ENCODE measurements at places on chromosomes 5 and 9.

GRCh38 chr5:125657936-125658335, 765.3 kb upstream of the GRAMD2B start:
- DNase-seq, result no peak

DNA sequence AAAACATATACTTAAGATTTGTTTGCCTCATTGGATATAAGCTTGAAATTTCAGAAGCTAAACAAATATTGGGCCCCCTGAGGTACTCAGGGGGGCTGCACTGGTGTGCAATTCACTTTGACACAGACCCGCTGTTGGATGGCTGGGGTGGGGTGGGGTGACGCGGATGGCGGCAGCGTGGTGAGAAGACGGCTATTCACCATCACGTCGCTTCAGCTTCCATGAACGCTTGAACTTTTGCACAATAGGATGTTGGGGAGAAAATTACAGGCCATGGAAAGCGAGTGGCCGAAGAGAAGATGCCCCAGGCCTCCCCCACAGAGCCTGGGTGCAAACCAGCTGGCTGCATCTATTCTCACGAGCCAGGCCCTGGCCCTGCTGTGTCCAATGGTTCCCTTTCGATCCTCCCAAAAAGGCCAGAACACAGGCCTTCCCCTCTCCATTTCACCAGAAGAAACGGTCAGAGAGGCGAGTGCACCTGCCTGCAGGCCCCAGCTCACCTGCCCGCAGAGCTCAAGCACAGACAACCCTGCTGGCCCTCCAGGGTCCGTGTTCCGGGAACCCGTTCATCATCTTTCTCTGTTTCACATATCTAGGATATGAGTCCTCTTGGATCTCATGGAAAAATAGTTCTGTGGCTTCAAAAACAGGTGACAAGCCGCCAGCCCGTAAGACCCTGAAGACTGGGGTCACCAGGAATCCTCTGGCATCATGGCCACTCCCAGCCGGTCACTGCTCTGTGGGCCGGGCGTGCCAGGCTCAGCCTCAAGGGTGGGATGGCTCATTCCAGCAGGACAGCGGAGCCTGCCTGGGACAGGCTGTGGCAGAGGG, 46.8 kb upstream of the SARDH start:
- DNase-seq, result no peak

DNA sequence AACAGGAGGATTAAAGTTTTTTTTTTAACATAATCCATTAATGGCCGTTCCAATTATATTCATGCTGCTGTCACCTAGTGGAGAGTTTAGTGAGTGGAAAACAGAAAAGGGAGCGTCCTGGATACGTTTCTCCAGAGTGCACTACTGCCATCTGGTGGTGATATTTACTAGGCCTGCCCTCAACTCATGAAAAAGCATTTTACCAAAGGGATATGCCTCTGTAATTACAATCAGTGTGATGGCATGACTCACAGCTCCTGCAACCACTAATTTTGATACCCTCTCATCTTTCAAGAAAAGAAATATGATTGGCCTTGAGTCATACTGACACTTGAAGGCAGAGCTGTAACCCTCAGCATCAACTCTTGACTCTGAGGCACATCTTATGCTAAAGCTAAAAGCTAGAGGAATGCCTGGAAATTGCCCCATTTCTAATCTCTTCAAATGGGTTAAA, 20.1 kb downstream of the MINAR2 start:
- peak; percentile 77 for DNase-seq

DNA sequence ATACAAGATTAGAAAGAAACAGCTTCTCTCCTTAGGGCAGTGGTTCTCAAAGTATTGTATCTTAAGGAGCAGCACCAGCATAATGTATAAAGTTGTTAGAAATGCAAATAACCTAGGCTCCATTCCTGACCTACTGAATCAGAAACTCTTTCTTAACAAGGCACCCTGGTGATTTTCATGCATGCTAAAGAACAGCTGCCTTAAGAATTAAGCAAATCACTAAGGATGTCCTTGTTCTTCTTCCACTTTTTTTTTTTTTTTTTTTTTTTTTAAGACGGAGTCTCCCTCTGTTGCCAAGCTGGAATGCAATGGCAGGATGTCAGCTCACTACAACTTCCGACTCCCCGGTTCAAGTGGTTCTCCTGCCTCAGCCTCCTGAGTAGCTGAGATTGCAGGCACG, 1095.2 kb upstream of the EDIL3 start:
- no peak for DNase-seq

- DNase-seq, result no peak
Measured at GRCh38 chr5:115428676-115429075, 115.9 kb downstream of the FEM1C start.

DNA sequence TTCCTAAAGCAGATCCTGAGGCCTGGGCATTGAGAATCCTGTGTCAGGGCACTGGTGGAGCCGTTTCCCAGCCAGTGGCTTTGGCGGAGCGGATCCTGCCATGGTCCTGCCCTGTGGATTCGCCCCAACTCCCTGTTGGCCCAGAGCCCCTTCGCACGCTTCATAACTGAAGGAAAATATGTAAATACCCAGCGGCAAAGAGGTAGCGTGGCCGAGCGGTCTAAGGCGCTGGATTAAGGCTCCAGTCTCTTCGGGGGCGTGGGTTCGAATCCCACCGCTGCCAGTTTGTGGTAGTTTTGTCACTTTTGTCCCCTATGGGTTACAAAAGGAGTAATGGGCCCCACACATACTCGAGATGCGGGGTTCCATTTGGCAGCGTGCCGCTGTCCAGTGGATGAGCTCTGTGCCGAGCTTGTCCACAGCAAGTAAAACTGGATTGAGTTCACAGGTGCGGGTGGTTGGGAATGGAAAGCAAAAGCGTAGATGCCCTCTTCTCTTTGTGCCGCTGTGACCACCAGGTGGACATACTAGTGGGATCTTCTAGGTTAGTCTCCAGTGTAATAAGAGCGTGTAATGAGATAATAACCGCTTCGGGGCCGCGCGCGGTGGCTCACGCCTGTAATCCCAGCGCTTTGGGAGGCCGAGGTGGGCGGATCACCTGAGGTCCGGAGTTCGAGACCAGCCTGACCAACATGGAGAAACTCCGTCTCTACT, 17.3 kb downstream of the TRIM7 start:
- peak; percentile 44 for DNase-seq

GRCh38 chr5:97838214-97838613, 655.2 kb upstream of the RIOK2 start:
- DNase-seq, result peak; percentile 96

- DNase-seq, result no peak
Measured at GRCh38 chr9:108022246-108022935, 532.8 kb upstream of the KLF4 start.

DNA sequence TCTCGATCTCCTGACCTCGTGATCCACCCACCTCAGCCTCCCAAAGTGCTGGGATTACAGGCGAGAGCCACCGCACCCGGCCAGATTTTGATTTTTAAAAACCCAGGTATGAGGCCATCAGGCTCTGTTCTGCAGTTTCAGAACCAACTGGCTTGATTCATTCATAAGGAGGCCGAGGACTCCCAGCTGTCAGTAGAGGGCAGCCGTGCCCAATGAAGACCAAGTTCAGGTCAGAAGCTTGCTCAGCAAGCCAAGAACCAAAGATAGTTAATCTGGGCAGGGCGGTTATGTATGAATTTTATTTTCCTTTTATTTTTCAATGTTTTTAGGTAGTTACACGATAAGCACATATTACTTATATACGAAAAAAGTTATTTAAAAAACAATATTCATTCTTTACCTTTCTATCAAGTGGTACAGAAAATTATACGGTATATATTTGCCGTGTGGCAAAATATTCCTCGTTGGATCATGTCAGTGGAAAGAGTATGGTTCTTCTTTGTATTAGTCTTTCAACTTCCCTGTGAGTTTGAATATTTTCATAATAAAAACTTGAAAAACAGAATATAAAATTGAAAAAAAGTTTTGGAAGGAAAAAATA, 18.0 kb downstream of the MGAT1 start:
- DNase-seq, result peak; percentile 44

DNA sequence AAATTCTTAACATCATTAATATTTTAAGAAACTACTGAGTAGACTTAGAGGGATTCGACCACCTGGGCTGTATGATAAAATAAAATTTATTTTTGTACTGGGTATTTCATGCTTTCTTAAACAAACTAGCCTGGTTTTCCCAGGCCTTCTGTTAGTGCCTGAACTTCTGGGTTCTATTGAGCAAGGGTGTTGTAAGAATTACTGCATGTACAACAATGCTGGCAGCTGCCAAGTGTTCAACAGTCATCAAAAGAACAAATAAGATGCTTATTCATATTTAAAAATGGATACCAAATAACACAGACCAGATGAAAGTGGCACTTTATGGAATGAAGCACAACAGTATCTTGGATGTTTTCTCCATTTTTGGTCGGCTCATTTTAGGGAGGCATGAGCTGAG, 123.2 kb upstream of the FBXL7 start:
- DNase-seq, result no peak

- no peak for DNase-seq
Measured at GRCh38 chr9:35696520-35697215, 6.9 kb upstream of the TPM2 start.

GRCh38 chr9:61665829-61666228, 476.0 kb downstream of the SPATA31A7 start:
- no peak for DNase-seq

- DNase-seq, result no peak
Measured at GRCh38 chr5:81204205-81204604, 28.9 kb upstream of the CKMT2 start.

DNA sequence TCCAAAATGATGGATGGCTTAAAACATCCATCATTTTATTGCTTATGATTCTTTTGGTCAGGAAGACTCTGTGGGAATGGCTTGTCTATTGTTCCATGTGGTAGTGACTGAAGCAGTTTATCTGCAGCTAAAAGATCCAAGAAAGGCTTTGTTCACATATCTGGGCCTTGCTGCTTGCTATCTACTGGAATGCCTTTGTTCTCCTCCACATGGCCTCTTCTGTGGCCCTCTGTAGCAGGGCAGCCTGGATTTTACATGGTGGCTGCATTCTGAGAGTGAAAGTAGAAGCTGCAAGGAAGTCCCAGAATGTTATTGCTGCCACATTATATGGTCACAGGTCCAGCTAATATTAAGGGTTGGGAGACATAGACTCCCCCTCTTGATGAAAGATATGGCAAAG, 35.1 kb downstream of the DMXL1 start:
- no peak for DNase-seq

DNA sequence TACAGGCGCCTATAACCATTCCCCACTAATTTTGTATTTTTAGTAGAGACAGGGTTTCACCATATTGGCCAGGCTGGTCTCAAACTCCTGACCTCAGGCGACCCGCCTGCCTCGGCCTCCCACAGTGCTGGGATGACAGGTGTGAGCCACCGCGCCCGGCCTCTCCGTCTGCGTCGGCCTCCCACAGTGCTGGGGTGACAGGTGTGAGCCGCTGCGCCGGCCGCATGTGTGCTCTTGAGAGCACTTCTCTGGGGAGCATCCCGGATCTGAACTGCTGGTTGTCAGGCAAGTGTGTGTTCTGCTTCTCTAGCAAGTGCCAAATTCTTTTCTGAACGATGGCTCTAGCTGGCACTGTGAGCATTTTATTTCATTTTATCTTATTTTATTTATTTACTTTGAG, 3.7 kb upstream of the ENTPD2 start:
- DNase-seq, result no peak

DNA sequence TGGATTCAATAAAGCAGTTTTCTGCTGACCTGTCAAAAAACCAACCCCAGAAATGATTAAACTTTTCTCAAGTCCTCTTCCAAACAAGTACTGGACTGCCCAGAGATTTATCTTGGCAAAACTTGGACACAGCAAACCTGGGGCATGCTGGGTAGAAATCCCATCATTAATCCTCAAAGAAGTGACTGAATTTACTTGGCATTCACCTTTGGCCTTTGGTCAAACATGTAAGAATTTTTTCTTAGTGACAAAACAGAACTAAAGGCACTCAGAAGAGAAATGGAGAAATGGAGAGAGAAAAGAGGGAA, 248.6 kb upstream of the NREP start:
- no peak for DNase-seq

- DNase-seq, result no peak
Measured at GRCh38 chr9:21810388-21810787, 8.0 kb downstream of the MTAP start.

GRCh38 chr5:158485604-158486081, 614.1 kb downstream of the EBF1 start:
- no peak for DNase-seq

DNA sequence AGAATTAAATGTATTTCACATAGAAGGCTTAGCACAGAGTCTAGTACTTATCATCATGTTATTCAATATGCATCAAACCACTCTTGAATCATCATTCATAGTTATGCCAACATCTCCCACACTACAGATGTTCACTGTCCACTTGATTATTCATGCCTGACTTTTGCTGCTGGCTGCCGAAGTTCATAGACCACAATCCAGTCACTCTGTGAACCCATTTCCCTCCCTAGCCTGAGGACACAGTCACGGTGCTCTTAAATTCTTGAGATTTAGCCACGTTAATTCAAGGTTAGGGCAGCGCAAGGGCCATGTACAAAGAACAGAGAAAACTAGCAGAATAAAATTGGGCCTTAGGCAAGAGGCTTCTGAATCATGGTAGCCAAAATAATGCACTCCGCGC, 32.4 kb downstream of the ABCA1 start:
- no peak for DNase-seq

GRCh38 chr5:158914008-158915000, 185.4 kb downstream of the EBF1 start:
- no peak for DNase-seq

Data from fibroblast of skin of left biceps (primary cell).